ENCODE measurements at places on chromosomes 3 and 15.

DNA sequence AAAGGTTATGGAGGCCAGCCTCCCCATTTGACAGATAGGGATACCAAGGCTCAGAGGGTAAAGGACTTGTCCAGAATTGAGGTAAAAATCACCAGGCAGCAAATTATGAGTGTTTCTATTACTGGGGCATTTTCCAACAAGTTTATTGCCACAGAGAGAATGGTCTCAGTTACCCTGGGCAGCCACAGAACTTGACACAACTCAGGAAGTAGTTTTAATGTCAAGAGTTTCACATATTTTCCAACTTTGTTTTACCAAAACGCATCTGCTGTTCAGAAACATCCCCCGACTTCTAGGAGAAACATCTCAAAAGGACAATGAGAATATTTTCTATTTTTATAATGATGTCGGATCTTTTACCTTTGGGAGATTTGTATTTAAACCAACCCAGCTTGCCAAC, 107.5 kb upstream of the MRPS22 start:
- DNase-seq: no peak

GRCh38 chr3:174869448-174869847, 10.3 kb downstream of the NAALADL2 start:
- DNase-seq: no peak

- no peak for DNase-seq
Measured at GRCh38 chr3:171018156-171018935, 8.2 kb downstream of the SLC2A2 start.

GRCh38 chr3:49173792-49174170, 2.4 kb downstream of the KLHDC8B start:
- DNase-seq: no peak

GRCh38 chr3:49531218-49531617, 23.1 kb upstream of the BSN start:
- DNase-seq: no peak

DNA sequence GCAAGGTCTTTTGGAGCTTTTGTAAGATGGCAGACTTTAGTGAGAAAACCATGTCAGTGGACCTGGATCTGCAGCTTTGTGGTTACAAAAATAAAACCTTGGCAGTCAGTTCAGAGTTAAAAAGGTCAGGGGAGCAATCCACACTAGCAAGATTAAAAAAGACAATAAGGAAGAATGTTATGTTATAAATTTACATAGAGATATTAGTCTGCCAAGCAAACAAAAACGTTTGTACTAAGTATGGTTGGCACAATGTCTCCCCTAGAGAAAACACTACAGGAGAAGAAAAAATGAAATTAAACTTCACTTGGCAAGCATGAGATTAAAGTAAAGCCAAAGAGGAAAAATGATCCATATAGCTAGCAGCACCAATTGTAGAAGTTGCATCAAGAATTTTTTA, 205.0 kb downstream of the LSAMP start:
- DNase-seq: no peak

- DNase-seq: no peak
Measured at GRCh38 chr3:176954517-176954916, 242.8 kb downstream of the TBL1XR1 start.

GRCh38 chr3:173932624-173933023, 535.1 kb downstream of the NLGN1 start:
- DNase-seq: no peak

DNA sequence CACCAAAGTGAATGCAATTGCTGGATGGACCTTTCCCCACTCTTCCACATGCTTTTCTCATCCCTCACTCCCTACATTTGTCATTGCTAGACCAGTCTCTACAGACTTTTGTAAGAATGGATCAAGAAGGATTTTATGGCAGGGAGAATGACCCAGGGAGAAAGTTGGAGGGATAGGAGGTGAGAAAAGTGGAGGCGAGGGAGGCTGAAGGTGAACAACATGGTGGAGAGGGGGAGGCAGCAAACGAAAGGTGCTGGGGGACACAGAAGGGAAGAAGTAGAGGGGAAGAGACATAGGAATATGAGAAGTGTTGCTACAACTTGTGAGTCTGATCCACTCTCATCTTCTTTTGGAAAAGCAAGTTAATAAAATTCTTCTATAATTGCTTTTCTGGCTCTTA, 24.4 kb upstream of the RTP1 start:
- DNase-seq: no peak

DNA sequence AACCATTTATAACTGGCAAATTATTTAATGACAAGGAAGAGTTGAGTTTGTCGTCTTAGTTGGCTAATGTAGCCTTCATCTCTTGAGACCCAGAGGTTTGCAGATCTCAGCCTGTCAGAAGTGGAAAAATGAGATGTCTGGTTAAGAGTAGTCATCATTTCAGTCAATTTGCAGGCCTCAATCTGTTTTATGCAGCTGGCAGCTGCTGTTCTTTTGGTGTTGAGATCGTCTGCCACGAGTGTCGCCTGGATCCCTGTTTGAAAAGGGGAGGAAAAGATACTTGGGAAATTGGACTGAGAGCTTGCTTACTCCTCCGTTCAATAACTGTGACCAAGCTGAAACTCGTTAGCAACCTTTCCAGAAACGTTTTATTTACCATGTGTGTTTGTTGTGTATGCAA, 2.3 kb downstream of the PHLDB2 start:
- no peak for DNase-seq

DNA sequence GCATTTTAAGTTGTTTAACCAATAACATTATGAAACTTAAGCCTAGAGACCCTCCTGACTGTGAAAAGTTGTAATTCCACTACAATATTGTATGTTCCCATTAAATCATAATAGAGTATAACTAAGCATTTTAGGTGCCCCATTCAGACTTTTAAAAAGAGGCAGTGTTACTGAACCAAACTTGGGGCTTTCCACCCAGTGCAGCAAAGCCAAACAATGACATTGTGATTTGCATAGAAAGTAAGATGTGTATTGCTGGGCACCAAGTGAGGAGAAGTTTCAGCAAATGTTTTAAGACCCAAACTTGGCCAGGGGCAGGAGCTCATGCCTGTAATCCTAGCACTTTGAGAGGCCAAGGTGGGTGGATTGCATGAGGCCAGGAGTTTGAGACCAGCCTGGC, 706.2 kb downstream of the GRM7 start:
- DNase-seq: no peak

- DNase-seq: no peak
Measured at GRCh38 chr3:14209581-14210289, 31.1 kb downstream of the LSM3 start.

- no peak for DNase-seq
Measured at GRCh38 chr15:85616549-85617110, 178.1 kb downstream of the KLHL25 start.

DNA sequence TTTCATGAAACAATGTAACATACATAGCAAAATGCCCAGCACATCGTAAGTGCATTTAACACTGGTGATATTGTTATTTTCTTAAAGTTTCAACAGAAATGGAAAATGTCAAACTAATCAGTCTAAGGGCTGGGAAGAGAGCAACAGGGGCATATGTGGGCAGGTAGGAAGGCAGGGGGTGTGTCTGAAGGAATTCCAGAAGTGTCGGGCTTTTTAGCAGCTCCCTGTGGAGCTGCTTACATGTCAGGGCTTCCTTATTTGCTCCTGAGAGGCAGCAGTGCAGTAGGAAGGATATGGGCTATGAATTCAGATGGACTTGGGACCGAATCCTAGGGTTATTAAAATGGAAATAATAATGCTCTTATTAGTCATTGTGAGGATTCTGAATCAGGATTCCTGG, 311.6 kb downstream of the CLSTN2 start:
- no peak for DNase-seq

Measured in stimulated activated CD8-positive, alpha-beta memory T cell treated with anti-CD3 and anti-CD28 coated beads, Interleukin-7, amount 100 ng/mL, for 1 hour (primary cell).